ENCODE measurements at places on chromosomes 4 and X. TPM values are rescaled to one million over a fixed set of nuclear protein-coding genes. Genes with fewer than 3 reads are reported as not detected.

DNA sequence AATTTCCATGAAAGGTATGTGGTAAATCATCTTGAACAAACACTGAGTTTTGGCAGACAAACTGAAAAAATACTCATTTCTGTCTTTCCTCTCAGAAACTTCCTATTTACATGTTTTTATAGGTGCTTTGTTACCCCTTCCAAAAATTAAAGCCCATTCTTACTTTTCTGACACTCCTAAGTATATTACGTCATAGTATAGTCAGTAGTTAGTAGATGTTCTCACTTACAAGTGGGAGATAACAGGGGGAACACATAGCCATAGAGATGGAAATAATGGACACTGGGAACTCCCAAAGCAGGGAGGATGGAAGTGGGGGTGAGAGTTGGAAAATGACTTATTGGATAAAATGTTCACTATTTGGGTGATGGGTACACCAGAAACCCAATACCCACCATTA is 28.8 kb downstream of the TXK start:
- no peak for DNase-seq

DNA sequence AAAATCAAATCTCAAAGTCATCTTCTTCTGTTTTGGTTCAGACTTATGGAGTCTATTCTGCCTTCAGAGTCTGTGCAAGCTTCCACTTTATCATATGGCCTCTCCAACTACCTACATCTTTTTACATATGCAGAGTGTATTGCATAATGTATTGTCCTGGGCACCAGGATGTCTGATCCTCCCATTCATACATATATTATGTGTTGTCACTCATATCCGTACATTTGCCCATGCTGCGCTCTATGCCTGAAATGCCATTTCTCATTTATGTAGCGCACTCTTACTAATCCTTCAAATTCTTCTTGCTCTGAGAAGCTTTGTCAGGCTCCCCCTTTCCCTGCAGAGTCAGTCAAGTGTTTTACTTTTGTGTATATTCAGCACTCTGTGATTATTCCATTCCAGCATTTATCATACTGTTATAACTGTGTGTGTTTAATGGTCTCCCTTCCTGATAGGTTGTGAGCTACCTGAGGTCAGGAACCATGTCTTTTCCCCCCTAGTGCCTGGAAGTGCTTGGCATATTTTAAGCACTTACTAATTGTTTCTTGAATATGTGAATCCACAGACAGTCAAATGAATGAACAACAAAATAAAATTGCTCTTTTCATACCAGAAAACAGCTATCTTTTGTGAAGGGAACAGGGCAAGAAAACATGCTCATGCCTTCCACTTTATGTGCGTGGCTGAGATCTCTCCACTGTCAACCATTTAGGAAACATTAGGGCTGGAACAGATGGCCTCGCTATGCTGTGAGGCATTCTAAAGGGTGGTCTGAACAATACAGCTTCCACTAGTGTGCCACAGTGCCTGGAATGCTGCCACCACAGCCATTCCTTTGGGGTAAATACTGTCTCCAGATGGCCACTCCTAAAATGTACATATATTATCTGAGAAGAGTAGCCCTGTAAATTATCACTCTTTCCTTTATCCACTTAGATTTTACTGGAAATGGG is 81.8 kb downstream of the GLUD2 start:
- no peak for DNase-seq

- peak; percentile 6 for DNase-seq
Measured at GRCh38 chr4:108834166-108834834, 71.4 kb upstream of the ETNPPL start.

DNA sequence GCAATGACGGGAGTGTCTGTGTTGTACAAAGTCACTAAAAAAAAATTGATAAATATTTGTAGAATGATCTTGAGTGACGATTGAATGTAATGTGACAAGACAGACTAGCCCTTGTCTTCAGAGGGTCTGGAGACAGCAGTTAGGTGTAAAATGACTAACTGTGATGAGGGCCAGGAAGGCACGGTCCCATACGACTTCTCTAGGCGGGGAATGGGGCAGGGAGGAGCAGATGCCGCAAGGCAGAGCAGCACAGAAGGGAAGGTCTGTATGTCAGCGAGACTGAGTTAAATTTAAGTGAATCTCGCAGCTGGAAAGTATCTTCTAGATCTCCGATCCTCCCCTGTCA is 405 bp downstream of the CENPE start:
- peak; percentile 10 for DNase-seq

GRCh38 chr4:80125252-80126177 is 52.5 kb upstream of the ANTXR2 start:
- peak; percentile 13 for DNase-seq

GRCh38 chr4:107616838-107617389 is 103.1 kb downstream of the PAPSS1 start:
- no peak for DNase-seq

- DNase-seq = peak; percentile 44
Measured at GRCh38 chr4:125750828-125751466, 436.2 kb downstream of the FAT4 start.

DNA sequence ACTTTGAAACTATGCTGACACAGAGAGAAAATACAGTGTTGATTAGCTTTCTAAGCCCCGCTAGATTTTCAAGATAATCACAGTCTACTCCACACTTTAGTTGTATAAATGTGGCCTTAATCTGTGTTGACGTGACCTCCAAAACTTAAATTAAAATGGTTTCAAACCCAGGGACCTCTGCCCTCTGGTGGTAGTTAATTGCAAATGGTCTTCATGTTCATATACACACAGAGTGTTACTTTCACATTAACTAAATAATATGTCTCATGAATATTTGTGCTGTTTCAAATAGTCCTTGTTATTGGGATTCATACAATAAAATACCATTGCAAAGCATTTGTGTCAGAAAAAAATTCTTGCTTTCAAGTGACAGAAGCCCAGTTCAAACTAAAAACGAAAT is 64.3 kb downstream of the TASL start:
- peak; percentile 6 for DNase-seq

DNA sequence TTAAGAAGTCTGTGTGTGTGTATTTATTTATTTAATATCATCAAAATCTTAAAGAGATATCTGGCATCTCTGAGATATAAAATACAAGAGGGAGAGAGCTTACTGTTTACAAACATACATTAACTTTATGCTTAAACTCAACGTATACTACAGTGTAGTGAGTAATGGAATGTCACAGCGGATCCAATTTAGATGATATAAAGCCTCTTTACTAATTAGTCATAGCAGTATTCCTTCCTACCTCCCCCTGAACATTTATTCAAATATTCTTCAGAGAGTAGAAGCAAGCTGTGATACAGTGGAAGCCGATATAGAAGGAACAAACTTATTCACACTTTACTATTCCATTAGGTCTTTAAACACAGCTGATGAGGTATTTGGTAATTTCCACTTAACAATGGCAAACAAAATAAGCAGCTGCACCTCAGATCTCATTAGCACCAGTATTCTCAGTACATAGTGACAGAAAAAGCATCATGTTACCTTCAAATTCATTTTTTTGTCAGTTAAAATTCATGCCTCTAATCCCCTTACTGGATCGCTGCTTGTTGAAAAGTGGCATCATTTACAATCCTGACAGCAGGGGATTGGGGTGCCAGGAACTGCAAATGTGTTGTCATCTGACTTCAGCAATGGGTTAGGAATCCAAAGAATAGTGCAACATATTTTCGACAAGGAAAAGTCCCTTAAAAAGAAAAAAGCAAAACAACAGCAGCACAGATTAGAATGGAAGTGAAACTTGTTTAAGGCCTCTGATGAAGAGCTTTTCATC is 658.7 kb upstream of the EPHA5 start:
- DNase-seq = no peak

GRCh38 chr4:8506373-8507195 is 66.0 kb downstream of the TRMT44 start:
- DNase-seq = no peak

DNA sequence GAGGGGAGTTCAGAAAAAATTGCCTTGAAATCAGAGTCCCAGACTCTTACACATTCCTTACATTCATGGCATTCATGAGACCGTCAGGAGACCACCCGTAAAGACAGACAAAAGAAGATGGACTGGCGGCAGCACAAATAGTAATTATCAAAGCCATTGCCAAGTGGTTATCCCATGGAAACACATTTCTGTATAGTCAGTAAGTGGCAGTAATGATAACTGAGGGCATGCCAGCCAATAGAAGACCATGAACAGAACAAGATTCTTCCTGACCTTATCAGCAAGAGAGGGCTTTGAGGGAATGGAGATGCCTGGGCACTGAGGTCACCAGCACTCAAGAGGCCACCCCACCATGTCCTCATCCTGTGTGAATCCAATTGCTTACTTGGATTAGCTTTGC is 121.7 kb upstream of the HCCS start:
- no peak for DNase-seq

DNA sequence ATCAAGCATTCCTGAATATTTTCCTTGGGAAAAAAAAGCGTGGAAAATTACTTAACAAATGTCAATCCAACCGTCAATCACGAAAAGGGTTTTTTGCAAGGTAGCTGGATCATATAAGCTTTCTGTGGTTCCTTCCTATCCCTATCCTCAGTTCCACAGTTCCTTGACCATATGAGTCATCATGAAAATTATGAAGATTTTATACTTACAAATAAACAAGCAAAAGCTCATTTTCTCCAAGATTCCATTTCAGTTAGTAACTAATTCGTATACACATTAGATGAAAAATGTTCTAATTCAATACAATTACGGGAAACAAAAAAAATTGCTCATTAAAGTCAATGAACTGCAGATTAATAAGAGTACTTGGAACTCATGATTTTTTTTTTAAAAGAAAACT is 228.8 kb downstream of the NSUN7 start:
- DNase-seq = no peak

DNA sequence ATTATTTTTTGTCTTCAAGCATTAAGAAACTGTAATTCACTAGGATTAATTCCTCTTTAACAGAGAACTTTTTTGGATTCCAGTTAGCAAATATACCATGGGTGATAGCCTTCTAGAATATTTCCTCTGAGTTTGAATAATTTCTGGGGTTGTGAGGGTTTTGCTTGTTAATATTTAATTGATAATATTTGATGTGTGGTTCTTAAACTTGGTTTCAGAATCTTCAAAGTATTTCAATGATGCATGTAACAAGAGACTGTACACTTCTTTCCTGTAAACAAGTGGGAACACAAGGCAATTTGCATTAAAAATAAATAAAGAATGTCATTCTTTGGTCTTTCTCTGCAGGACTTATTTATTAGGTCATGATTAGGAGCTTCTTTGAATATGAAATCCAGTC is 9.5 kb upstream of the C4orf51 start:
- DNase-seq = no peak

DNA sequence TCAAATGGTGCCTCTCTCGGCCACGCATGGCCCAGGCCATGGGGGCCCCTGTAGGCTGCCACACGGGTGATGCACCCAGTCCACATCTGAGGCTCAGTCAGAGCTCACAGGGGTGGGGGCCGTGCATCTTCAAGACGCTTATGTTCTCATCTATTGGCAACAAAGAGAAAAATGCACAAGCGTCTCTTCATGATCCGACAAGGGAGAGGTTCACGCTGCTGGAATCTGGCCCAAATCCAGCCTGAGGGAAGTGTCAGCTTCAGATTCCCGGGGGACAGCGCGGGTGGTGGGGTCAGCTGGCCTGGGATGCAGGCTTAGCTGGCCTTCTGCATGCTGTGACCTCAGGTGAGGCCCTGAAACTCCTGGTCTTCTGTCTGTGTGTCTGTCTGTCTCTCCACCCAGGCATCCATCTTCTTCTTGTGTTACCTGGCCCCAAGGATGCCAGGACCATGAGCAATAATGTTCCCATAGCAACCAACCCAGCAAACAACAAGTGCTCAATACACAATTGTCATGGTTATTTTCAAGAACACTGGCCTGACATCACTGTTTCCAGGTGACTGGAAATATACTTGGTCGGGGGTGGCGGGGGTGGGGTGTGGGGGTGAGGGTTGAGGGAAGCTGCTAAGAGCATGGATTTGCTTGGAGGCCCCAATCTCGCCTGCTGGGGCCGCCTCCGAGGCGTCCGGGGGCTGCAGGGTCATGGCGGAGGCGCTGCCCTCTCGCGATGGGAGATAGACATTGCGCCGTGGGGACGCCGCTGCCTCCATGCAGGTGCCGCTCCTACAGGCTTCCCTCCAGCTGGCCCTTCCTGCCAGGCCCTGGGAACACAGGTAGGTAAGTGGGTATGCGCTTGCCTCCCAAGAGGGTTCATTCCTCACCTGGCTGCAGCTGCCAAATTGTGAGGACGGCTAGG is 48.3 kb downstream of the ABLIM2 start:
- DNase-seq = no peak

GRCh38 chr4:827209-828081 is 1.5 kb upstream of the CPLX1 start:
- no peak for DNase-seq

GRCh38 chr4:37652747-37653527 is 33.2 kb downstream of the RELL1 start:
- DNase-seq = no peak

The ATP2B3 gene
- not detected for total RNA-seq

The STOX2 gene
- total RNA-seq = 2.4 TPM

The MAGED4B gene
- total RNA-seq = 13.2 TPM

The LNX1 gene
- total RNA-seq = 4.2 TPM

The SSX2B gene
- 2.7 TPM for total RNA-seq

The GSX2 gene
- not detected for total RNA-seq

The UGT2B10 gene
- not detected for total RNA-seq
